ENCODE measurements at places on chromosomes 16 and 17.

DNA sequence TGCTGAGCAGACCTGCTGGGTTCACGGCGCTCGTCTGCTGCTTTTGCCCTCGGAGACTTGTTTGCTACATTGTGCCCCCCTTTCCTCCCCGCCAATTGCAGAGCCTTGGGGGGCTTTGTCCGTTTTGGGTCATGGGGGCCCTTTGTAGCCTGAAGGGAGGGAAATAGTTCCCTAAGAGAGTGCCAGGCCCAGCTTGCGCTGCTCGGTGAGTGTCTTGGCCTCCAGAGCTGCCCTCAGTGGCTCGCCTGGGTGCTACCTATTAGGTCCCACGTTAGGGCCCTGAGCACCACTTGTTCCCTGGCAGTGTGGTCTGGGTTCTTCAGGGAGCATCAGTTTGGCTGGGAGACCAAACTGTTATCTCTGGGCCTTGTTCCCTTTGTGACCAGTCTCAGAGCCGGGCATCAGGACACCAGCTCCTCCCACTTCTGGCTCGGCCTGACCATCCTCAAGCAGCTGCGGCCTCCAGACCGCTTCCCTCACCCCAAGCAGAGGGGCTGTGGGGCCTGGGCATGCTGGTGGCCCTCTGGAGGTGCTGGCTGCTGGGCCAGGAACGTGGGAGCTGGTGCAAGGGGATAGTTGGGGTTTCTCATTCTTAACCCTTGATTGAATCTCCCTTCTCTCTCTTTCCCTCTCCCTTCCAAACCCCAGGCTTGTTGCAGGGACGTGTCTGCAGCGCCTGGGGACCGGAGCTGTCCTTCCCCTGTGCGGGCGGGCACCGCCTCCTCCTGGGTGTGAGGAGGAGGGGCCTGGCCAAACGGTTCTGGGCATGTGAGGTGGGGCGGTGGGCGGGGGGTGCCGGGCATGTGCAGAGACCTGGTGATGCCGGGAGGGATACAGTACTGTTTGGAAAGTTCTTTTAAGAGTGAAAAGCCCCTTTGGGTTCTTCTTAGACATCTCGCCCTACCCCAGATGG, 16.0 kb upstream of the ITGB4 start:
- DNase-seq: no peak

- peak; percentile 33 for DNase-seq
Observed at GRCh38 chr16:31094088-31094423, 541 bp downstream of the VKORC1 start.

- DNase-seq: no peak
Observed at GRCh38 chr17:58580671-58581070, 66.2 kb upstream of the MTMR4 start.

GRCh38 chr16:79698341-79698753, 97.8 kb upstream of the MAF start:
- DNase-seq: no peak

GRCh38 chr16:80717611-80718010, 86.8 kb downstream of the CDYL2 start:
- no peak for DNase-seq

DNA sequence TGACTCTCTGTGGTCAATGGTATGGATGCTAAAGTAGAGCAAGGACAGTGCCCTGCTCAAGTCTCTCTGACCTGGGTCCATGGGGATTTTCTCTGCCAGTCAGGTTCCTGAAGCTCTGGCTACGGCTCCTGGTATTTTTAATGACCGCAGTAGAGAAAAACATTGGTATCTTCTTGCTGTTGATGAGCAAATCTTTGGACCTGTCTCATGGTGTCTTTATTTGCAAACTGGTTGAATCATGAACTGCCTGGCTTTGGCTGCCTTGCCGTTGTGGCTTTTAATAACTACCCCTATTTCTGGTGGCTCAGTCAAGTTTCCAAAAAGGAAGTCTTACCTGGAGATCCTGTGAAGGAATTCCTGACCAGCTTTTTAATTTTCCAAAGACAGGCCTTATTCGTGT, 8.7 kb downstream of the FAM234A start:
- DNase-seq: no peak

- no peak for DNase-seq
Observed at GRCh38 chr16:1825864-1826690, 548 bp downstream of the HAGH start.

DNA sequence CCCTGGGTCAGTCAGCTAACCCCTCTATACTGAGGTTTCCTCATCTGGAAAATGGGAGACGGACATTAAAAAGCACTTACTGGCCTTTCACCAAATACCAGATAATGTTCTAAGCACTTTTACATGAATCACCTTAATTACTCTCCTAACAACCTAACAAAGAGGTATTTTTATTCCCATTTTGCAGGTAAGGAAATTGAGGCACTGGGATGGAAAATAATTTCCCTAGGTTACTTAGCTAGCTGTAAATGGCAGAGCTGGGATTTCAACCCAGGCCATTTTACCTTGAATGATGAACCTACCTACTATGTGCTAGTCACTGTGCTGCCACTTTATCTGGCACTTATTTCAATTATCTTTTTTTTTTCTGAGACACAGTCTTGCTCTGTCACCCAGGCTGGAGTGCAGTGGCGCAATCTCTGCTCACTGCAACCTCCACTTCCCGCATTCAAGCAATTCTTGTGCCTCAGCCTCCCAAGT, 3.7 kb downstream of the KIF22 start:
- DNase-seq: no peak

Data from cerebellar cortex (tissue), 1 donor.